ENCODE measurements at places on chromosomes 2 and 18.

DNA sequence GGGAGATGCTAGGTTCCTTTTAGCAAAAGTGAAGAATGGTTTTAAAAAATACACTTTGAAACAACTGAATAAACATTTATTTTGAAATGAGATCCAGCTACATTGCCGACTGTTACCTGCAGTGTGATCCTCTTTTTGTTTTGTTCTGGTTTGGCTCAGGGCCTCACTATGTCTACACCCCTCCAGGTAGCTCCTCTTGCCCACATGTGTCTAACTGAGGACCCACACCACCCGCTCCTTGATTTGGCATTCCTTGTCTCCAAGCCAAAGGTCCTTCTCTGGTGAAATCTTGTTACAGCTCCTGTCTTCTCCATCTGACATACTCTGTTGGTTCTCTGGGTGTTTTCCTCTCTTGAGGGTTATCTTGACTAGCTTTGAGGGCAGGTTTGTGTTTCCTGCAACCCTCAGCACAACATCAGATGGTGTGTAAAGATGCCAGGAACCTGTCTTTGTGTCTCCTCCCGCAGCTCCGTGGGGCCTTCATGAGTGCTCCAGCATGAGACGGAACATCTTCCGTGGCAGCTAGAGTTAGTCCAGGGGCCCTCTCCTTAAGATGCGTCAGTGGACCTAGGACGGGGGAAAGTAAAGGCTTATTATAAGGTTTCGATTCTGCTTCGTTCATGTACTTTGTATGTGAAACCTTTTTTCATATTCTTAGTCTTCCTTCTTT lies 32.1 kb downstream of the MAP4K4 start:
- no peak for DNase-seq

GRCh38 chr2:167942366-167943081 lies 304.9 kb downstream of the STK39 start:
- DNase-seq, result no peak

GRCh38 chr2:100606726-100607343 lies 44.0 kb downstream of the PDCL3 start:
- no peak for DNase-seq

DNA sequence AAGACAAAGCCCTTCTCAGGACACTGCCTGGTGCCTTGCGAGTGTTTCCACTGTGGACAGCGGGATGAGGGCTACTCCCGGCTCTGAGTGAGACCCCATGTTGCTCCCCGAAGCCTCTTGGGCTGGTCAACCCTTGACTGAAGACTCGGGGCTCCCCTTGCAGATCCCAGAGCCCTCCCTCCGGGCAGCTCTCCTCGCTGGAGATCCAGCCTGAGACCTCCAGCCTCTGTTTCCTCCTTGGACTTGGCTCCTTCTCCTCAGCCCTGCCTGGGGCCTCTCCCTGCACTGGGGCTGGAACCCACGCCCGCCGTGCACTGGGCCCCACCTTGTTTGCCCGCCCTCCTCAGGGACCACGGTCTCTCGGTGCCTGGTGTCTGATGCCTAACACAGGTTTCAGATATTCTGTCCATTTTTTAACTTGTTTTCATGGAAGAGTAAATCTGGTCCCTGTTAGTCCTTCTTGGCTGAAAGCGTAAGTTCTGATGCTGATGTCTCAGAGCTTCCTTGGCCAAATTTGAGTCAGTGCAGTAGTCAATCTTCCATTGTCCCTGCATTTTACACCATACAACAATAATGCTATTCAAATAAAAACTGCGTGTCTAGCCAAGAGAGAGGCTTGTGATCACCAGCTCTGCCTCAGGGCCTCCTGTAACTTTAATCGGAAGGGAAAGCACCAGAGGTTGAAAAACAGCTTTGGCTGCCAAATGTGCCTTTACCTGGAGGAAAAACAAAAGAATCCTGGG lies 139.3 kb upstream of the CTDP1 start:
- DNase-seq, result no peak

GRCh38 chr2:164896634-164897355 lies 55.2 kb upstream of the COBLL1 start:
- peak; percentile 60 for DNase-seq

DNA sequence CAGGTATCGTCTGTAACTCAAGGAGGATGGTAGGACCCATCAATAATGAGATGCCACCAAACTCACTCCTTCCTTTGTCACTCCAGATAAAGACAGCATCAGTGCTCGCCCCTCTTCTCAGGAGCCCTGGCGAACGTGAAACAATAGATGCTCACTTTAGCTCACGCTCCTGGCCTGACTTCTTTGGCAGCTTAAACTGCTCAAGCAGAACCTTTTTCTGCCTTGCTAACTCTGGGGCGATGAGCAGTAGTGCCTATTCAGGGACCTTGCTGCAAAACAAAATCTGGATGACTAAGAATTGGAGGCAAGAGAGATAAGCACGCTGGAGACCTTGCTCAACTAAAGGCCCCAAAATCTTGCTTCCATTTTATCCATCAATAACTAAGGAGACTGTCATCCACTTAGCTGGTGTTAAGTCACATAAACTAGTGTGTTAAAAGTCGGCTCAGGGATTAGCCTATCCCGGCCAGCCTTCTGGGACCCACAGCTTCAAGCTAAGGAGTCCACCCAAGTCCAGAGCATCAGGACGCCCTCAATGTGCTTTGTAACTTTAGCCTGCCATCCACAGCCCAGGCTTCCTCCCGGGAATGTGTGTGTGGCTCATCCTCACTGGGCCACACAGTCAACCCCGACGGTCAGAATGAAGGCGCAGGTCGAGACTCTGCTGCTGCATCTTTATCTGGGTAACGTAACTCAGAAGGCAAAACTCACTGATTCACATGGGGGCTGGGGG lies 38.9 kb downstream of the ZNF516 start:
- DNase-seq, result no peak

DNA sequence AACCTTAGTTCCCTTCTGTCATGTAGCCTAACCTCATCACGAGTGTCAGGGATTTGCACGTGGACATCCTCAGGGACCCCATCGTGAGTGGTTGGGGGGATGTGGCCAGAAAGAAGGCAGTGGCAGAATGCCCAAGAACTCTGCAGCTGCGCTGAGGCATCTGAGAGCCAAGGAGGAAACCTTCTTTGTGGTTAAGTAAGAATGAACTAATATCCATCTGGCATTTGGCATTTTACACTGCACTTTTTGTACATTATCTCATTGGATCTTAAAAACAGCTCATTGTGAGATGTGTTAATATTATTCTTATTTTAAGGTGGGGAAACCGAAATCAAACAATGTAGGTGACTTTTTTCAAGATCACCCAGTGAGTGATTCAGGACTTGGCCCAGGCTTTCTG lies 32.6 kb upstream of the APCDD1 start:
- no peak for DNase-seq

DNA sequence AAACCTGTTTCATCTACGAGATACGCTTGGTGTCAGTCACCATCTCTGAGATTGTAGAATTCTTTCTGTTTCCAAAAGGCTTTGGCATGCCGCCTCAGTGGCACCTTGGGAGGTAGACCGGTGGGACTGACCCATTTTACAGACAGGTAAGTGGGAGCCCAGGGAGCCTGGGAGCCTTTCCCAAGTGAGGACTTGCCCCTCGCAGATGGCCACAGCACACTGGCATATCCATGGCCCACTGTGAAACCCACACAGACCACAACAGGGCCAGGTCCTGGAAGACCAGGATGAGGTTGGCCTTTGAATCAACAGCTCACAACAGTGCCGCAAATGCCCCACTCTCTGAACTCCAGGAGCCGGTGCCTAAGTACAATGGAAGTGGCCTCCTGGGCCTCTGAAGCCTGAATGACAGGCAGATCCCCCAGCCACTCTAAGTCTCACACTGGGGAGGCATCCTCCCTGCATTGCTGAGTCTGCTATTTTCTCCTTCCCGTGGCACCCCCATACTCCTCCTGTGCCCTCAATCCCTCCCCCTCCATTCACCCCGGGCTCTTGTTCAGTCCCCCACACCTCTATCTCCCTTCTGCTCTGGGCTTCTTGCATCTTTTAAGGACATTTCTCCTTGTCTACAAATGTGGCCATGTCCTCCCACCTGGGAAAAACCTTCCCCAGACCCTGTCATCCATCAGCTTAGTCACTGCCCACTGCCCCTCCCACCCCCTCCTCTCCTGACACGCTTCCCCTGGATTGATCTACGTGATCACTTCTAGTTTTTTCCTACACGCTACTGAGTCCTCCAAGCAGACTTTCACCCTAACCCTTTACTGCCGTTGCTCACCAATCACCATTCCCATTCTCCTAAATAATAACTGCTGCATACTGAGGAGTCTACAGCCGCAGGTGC lies 26.2 kb downstream of the CENPA start:
- DNase-seq, result no peak

DNA sequence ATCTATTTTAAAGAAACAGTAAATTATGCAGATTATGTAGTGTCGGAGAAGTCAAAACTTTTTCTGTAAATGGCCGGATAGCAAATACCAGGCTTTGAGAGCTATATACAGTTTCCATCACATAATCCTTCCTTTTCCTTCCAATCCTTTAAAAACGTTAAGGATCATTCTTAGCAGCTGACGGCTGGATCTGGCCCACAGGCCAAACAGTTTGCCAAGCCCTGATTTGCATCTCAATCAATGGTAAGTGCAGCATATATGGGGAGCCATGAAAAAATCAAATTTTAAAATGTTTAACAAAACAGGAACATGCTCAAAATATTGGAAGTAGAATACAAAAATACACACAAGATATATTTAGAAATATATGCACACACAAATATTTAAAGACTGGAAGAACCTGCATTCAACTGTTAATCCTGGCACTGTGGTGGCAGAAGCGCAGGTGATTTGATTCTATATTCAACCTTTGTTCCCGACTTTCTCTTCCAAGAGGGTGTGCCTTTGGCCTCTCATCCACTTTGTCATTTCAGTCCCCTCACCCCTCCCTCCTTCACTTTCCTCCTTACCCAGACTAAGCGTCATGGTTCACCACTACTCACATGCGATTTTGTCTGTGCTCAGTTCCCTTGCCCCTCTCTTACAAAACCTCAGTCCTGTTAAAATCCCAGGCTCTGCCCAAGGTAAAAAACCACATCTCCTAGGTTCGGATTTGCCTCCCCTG lies 27.3 kb downstream of the NDUFA10 start:
- DNase-seq, result no peak

GRCh38 chr2:206031950-206032567 lies 53.9 kb downstream of the INO80D start:
- DNase-seq, result no peak

DNA sequence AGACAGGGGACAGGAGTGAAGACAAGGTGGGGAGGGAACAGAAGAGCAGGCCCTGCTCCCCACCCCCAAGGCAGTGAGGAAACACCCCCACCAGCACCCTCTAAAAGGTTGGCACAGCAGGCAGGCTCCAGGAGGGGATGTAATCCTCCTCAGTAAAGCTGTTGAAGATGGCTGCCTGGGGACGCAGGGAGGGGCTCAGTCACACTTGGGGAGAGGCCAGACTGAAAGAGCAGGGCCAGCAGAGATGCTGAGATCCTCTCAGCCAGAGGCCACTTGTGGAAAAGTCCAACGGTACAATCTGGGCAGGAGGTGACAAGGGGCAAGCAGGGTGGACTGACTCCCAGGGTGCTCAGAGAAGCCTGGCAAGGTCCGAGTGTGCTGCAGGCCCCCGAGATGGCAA lies 154.8 kb upstream of the ID2 start:
- no peak for DNase-seq

- DNase-seq, result peak; percentile 21
Observed at GRCh38 chr2:148814143-148814859, 60.7 kb upstream of the KIF5C start.
